Cerebellum (tissue), 4 donors: ENCODE measurements at places on chromosomes 16 and 17.

DNA sequence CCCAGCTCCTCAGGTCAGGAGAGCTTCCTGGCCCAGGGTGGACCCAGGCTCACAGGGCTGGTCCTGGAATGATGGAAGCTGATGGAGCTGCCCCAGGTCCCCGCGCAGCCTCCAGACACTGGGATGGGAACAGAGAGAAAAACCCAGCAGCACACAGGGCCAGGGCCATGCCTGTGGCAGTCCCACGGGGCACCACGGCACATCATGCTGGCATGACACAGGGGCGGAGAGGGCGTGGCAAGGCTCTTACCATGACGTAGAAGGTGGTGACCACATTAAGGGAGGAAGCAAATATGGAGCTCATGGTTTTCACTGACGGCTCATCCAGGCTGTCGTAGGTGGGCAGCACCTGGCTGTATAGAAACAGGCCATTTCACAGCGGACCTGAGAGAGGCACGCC lies 18.3 kb downstream of the SLC38A10 start:
- no peak for DNase-seq

DNA sequence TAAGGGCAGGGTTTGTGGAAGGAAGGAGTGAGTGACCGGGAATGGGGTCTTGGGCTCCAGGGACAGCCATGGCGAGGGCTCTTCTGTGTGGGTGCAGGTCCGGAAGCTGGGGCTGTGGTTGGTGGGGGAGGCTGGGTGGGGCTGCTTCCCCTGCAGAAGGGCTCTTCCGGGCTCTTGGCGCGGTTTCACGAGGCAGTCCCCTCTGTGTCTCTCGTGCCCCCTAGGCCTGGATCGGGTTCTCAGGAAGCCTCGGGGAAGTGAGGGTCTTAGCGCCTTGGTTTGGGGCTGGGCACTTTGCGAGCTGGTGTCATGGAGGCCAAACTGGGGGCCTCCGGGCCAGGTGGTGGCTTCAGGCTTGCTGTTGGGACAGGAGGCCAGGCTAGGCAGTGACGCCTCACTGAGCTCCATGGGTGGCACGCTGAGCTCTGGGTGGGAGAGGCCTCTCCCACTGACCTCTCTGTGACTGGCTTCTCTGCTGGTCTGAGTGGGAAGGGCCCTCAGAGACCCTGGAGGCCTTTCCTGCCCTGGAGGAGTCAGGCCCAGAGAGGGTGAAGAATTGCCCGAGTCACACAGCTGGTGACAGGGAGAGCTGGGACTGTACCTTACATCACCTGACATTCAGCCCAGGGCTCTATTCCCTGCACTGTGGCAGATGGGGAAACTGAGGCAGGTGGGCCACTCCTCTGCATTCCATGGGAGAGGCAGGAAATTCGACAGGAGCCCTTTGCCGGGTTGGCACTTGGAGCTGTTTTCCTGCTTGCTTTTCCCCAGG lies 8.2 kb downstream of the ADCY7 start:
- DNase-seq = no peak

GRCh38 chr16:8108991-8109509 lies 481.3 kb downstream of the TMEM114 start:
- no peak for DNase-seq

GRCh38 chr17:17681744-17682292 lies 560 bp downstream of the RAI1 start:
- peak; percentile 29 for DNase-seq

DNA sequence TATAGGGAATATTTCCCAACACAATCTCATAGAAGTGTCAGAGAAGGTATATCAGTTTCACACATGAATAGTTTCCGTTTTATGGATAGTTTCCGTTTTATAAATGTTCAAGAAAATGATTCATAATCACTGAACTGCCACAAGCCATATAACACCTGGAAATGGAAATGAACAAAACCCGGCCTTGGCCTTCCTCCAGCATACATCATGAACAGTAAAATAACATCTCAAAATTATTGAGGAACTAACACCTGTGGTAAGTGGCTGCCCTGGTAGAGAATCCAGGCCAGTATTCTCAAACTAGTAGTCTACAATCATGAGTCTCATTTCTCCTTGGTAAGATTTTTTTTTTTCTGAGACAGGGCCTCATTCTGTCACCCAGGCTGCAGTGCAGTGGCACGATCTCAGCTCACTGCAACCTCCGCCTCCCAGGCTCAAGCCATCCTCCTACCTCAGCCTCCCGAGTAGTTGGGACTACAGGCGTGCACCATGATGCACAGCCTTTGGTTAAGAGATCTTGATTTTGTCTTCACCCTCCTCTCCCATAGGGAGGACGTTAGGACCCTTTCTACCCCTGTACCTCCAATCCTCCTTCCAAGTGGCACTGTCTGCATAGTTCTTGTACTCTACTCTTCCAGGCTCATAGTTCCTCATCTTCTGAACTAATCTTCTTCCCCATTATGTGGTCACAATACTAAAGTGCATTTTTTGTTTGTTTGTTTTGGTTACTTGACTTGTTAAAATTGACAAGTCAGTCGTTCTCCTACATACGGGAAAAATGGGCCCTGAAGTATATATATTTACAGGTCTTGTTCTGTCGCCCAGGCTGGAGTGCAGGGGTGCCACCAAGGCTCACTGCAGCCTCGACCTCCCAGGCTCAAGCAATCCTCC lies 15.0 kb upstream of the RGS9 start:
- no peak for DNase-seq

GRCh38 chr17:39165841-39166349 lies at the start of gene ARL5C:
Gene ARL5C (minus strand): TSS chr17:39166161. CDS start chr17:39165760, 401 bp downstream.
- DNase-seq = no peak

- DNase-seq = no peak
Measured at GRCh38 chr17:4950746-4951204, at the start of gene ENO3. Gene ENO3 (plus strand): TSS chr17:4951119. CDS start chr17:4951830, 711 bp downstream.

DNA sequence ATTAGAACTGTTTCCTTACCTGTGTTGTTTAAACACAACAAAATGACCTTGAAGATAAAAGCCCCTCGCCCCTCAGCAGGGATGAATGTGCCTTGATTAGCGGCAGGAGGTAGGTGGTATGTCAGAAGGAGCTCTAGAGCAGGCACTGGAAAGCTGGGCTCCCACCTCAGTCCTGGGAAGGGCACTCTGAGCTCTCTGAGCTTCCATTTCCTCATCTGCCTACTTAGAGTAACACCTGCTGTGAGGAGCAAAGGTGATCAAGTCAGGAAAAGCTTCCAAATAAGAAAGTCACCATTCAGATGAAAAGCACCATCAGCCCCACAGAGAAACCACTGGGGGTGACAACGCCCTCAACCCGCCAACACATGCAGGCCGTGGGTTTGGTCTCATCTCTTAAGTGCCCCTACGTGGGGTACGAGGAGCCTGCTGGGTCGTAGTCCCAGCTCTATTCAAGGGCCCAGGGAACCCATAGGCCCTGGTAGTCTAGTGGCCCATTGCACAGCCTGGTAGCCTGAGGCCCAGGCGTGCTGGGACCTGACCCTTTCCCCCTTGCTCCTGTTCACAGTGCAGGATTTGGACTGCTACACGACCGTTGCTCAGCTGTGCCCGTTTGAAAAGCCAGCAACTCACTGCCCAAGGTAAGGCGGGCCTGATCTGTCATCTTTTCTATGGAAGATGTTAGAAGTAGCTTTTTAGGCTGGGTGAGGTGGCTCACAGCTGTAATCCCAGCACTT lies 57.3 kb downstream of the CRISPLD2 start:
- no peak for DNase-seq

GRCh38 chr16:51306116-51306515 lies 155.0 kb upstream of the SALL1 start:
- DNase-seq = no peak

GRCh38 chr17:73795730-73796129 lies 151.5 kb upstream of the SDK2 start:
- DNase-seq = no peak

DNA sequence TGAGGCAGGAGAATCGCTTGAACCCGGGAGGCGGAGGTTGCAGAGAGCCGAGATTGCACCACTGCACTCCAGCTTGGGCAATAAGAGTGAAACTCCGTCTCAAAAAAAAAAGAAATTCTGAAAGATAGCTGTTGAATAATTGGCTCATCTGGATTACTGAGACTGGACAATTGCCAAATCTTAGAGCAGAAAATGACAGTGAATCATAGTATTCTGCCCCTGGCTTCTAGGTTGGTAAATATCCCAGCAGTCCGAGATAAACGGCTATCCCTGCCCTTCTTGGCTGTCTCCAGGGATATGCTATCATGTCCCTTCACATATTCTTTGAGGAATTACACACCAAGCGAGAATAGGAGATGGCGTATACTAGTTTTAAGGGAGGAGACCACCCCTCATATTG lies 35.5 kb upstream of the METTL16 start:
- DNase-seq = no peak

DNA sequence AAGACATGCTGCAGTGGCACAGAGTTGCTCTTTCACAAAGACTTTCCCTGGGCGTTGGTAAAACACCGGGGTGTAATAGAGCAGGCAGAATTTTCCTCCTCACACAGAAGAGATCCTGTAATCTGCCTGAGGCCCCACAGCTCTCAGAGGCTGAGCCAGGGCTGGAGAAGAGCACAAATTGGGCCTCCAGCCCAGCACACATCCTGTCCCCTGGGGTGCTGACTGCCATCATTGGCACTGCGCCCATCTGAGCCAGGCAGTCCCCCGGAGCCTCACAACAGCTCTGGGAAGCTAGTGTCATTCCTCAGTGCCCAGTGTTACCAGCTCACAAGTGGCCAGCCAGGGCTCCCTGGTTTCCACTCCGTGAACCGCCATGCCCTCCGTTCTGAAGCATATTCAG lies 119.4 kb downstream of the SOCS1 start:
- DNase-seq = no peak

DNA sequence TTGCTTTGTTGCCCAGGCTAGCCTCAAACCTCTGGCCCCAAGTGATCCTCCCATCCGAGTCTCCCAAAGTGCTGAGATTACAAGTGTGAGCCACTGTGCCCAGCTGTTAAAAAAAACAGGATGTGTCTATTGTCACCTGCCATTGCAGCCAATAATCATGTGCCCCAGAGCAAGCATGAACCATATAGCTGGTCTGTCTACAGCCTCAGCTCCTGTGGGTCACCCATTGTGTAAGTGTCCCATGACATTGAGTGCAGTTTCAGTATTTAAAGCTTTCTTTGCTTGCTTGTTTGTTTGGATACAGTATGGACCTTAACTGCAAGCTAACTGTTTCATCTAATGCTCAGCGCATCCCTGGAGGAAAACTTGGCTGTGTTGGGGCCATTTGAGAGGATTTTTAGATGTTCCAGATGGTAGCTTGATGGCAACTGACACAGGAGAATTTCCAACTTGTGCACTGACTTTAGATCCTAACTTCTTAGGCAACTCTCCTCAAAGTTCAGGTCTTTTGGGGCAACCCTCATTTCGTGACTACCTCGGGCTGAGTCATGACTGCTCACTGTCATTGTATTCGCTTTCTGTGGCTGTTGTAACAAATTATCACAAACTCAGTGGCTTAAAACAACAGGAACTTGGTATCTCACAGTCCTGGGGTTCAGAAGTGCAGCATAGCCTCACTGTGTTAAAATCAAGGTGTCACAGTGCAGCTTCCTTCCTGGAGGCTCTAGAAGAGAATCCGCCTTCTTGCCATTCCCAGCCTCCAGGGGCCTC lies 30.3 kb upstream of the ADORA2B start:
- DNase-seq = no peak

DNA sequence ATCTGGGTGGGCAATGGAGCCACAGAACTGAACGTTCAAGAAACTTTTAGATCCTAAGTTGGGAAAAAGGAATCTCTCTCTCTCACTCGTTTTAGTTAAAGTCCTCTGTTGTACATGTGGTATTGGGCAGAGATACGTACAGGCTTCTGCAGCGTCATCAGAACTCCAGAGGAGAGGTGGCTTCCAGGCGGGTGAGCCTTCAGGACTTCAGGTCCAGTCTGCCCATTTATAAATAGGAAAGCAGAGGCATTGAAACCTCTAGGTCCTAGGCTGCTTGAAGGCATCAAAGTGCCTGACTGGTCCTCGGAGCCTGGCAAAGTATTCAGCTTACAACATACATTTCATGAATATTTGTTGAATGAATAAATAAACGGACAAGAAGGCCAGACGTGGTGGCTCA lies 8.1 kb upstream of the TNFRSF13B start:
- no peak for DNase-seq

GRCh38 chr17:70499067-70499786 lies 329.9 kb downstream of the KCNJ2 start:
- DNase-seq = no peak

GRCh38 chr17:2336852-2337543 lies at the start of gene SGSM2:
Gene SGSM2 (plus strand): TSS chr17:2337501. CDS start chr17:2337689, 188 bp downstream.
- peak; percentile 69 for DNase-seq

- no peak for DNase-seq
Measured at GRCh38 chr17:71409712-71410111, 711.1 kb upstream of the SOX9 start.

GRCh38 chr16:87442581-87442966 lies 50.2 kb downstream of the ZCCHC14 start:
- no peak for DNase-seq

DNA sequence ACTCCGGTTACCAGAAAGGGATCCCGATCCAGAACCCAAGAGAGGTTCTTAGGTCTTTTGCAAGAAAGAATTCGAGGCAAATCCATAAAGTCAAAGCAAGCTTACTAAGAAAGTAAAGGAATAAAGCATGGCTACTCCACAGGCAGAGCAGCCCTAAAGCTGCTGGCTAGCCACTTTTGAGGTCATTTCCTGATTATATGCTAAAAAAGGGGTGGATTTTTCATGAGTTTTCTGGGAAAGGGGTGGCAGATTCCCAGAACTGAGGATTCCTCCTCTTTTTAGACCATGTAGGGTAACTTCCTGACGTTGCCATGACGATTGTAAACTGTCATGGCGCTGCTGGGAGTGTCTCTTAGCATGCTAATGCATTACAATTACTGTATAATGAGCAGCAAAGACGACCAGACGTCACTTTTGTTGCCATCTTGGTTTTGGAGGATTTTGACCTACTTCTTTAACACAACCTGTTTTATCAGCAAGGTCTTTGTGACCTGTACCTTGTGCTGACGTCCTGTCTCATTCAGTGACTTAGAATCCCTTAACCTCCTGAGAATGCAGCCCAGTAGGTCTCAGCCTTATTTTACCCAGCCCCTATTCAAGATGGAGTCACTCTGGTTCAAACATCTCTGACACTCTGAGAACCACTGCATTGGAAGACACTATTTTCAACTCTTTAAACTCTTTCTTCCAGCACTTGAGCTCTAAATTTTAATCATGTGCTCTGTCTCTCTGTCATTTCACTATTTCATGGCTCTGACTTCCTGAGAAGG lies 203.6 kb upstream of the CACNG3 start:
- DNase-seq = no peak

DNA sequence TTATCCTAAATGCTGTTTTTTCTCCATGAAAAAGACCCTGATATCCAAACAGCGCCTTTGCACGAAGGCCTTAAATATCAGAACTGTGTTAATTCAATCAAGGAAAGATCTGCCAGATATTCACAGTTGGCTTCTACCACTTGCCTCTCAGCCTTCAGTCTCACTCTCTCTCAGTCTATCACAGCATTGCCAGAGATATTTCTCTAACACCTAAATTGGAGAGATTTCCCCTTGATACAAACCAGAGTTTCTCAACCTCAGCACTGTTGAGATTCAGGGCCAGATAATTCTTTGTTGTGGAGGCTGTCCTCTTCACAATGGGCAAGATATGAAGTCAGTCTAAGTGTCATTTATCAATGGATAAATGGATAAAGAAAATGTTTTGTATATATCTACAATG lies 454.1 kb upstream of the MAF start:
- DNase-seq = no peak
